Fibroblast of skin of left biceps (primary cell): ENCODE measurements at places on chromosomes 1 and 21.

GRCh38 chr1:42973286-42973685 lies 14.6 kb upstream of the SLC2A1 start:
- DNase-seq, result no peak

DNA sequence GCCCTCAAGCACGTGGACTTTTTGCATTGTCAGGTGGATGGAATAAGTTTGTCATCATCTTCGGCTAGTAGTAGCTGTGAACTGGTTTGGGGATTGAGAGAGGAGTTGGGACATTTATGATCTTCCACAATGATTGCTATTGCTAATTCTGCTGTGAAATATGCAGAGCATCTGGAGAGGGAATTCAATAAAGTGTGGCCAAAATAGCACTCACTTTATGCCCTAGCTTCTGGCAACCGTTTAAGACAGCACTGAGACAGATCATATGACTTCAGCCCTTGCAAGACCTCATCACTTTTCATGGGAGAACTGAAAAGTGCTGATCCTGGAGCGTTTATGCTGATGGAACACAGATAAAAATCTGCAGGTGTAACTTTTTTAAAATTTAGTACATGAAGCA lies 360.8 kb downstream of the GPATCH2 start:
- no peak for DNase-seq

- no peak for DNase-seq
Measured at GRCh38 chr1:67710417-67710816, 25.4 kb downstream of the GADD45A start.

DNA sequence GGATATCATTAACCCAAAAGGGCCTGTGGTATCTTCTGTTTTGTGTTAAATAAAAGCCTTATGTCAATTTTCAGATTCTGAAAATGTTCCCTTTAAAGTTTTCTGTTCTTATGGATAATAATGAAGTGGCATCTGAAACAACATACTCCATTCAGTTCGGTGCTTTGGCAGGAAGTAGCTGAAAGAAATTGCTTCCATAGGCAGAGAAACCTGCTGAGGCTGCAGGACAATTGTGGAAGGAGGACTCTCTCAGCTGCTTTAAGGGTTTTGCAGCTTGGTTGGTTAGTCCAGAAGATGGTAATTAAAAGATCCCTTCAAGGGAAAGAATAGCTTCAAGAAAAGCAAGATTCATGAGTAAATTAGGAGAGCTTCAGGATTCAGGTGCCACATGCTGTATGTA lies 30.5 kb upstream of the NRIP1 start:
- no peak for DNase-seq

DNA sequence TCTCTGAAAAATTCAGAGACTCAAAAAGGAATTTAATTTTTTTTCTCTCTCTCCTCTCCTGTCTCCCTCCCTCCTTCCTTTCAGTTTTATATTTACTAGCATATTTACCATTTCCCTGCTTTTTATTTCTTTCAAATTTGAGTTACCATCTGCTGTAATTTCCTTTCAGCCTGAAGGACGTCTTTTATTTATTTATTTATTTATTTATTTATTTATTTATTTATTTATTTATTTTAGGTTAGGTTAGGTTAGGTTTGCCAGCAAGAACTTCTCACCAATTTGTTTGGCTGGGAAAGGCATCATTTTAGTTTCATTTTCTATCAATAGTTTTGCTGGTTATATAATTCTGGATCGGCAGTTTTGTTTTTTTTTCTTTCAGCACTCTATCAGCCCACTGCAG lies 231.7 kb upstream of the ZRANB2 start:
- no peak for DNase-seq

- DNase-seq, result no peak
Measured at GRCh38 chr1:22143065-22144033, at the start of gene WNT4. Gene WNT4 (minus strand): TSS chr1:22143097. CDS start chr1:22142922, 175 bp downstream.

DNA sequence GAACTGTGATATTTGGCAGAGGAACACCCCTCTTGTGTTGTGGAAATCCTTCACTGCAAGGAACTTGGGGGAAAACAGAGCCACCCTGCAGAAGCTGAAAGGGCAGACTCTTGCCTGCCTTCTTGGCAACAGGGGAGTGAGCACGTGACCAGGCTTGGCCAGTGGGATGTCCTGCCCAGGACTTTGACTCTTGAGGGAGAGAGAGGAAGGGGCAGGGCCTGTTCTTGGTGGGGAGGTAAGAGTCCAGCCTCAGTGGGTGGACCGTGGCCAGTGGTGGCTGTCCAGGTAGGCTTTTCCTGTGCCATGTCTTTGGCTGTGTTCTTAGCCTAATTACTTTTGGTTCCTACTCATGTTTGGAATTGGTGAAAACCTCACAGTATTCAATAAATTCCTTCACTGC lies 8.6 kb upstream of the AK2 start:
- no peak for DNase-seq

GRCh38 chr1:29758781-29759499 lies 522.6 kb downstream of the PTPRU start:
- DNase-seq, result no peak

DNA sequence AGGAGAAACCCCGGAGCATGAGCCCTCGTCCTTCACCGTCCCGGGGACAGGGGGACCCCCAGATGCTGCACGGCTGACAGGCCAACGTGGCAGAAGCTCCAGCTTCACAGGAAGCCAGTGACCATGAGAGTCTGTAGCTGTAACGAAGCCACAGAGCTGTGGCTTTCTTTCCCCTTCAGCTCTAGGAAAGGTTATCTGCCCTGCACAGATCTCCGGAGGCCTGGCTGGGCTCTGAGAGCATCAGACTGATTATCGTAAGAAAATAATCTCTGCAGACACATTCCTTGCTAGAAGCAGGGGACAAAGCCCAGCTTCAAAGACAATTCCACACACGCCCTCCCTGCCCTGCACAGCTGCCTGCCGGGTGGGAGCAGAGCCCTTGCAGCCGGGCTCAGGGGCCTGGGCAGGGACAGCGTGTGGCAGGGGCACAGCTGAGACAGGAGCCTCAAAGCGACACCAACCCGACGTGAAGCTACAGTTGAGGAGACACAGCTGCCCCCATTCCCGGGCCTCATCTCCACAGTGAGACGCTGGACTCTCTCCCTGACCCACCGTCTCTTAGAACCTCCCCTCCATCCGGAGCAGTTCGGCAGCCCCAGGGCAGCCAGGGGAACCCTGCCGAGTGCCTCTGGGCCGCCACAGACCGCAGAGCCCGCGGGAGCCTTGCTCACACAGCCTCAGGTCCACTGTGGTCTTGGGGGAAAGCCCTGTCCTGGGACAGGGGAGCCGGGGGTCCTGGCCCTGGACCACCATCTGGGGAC lies 30.6 kb downstream of the POFUT2 start:
- no peak for DNase-seq

GRCh38 chr1:94094469-94095111 lies 26.4 kb downstream of the ABCA4 start:
- DNase-seq, result no peak

DNA sequence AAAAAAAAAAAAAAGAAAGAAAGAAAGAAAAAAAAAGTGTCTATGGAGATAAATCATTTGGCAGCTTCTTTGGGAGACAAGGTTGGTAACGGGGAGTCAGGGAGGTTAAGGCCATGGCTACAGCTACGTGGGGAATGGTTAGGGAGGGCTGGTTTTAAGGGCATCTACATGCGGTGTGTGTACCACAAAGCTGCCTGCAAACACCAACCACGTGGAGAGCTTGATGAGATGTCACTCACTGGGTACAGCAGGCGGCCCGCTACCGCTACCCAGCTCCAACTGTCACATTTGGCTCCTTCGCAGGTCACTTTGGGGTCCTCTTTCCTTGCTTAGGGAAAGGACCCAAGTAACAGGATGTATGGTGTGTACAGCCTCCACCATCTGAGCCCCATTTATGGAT lies 4.2 kb downstream of the NPPB start:
- DNase-seq, result no peak

- DNase-seq, result no peak
Measured at GRCh38 chr1:88441022-88441421, 243.1 kb upstream of the PKN2 start.

GRCh38 chr21:26769613-26770188 lies 75.5 kb downstream of the ADAMTS1 start:
- DNase-seq, result peak; percentile 28

- DNase-seq, result no peak
Measured at GRCh38 chr1:23617084-23617521, 57.8 kb upstream of the ID3 start.

DNA sequence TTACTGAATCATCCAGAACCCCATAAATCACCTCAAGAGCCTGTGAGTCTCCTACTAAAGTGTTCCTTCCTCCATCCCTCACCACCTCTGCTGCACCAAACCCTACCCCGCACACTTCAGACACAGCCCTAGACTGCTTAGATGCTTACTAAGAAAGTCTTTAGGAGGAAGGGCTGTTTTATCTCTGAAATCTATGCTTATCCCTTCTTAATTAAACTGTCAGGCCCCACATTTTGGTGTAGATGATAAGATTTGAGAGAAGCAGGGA lies 216.8 kb upstream of the SGIP1 start:
- no peak for DNase-seq

GRCh38 chr1:229063154-229063773 lies 207.6 kb upstream of the RAB4A start:
- DNase-seq, result no peak

GRCh38 chr1:11358984-11359383 lies 86.0 kb downstream of the UBIAD1 start:
- no peak for DNase-seq

GRCh38 chr1:96558635-96559034 lies 162.9 kb upstream of the PTBP2 start:
- DNase-seq, result no peak

- DNase-seq, result no peak
Measured at GRCh38 chr1:119632103-119632490, 16.0 kb downstream of the ZNF697 start.

GRCh38 chr1:25715888-25716287 lies 84.1 kb upstream of the SELENON start:
- no peak for DNase-seq

- no peak for DNase-seq
Measured at GRCh38 chr1:7579831-7580804, 191.0 kb upstream of the VAMP3 start.

DNA sequence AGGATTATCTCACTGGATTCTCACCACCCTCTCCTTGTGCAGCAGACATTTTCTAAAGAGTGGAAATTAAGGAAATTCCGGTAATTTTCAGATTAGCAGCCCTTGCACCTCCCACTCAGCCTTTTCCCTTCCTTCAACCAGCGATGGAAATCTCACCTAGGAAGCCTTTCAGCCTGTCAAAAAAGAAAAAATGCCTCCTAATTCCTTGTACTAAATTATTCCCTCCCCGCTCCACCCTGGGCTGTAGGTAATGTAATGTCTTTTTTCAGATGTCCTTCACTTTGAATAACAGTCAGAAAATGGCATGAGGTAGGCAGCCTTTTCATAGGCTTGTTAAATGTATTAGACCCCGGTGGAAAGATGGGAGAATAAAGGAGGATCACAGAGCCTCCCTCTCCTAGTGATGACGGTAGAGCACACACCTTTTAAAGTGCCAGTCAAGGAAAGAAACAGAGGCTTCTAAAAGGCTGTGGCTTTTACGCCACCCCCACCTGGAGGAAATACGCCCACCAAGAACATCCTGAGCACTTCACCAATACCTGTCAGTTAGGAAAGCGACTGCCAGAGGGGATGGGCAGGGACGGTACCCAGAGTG lies 62.8 kb upstream of the NEK2 start:
- no peak for DNase-seq

DNA sequence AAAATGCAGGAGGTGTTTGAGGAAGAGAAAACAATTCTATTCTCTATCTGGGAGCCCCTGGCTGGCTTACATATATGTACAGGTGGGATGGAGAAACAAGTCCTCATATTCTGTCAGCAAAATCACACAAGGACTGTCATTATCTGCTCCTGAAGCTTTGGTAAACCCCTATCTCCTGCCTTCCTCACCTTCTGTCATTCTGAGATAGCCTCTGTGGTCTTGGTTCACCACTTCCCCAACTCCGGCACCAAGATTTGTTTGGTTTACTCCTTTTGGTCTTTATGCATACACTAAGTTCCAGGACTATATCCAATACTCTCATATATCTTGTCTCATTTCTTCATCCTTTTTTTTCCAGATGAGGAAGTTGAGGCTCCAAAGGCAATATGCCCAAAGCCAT lies 551.1 kb downstream of the PLPP3 start:
- no peak for DNase-seq
